ENCODE measurements at places on chromosomes 1 and 21.

- no peak for DNase-seq
Observed at GRCh38 chr1:244369256-244370057, 82.3 kb downstream of the ADSS2 start.

- DNase-seq: no peak
Observed at GRCh38 chr1:31792541-31792940, 23.3 kb downstream of the SPOCD1 start.

DNA sequence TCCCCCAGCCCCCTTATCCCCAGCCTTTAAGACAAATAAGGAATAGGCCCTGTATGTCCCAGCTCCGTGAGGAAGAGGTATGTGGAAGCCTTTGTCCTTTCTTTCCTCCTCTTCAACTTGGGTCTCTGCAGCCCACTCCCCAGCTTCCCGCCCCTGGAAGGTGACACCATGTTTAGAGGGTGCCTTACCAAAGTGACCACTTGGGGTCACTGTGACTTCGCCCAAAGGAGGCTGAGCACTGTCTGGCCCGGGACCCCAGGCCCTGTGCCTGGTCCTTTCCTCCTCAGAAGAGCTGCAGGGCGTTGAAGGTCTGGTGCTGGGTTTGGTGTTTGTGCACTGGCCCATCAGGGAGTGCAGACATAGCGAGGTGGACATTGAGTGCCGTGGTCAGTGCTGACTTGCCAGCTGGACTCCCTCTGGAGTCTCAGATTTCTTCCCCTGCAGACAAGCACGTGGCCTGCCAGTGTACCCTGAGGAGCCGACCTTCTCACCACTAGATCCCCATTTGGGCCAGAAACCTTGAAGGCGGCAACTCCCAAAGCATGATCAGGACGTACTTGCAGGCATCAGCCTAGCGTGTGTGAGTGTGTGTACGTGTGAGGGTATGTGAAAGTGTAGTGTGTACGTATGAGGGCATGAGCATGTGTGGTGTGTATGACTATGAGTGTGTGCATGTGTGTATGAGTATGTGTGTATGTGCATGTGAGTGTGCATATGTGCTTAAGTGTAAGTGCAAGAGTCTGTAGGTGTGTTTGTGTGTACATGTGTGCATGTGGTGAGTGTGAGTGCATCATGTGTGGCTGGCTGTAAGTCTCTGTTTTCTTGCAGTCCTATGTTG lies 181.4 kb upstream of the KIAA0040 start:
- DNase-seq: peak; percentile 42

GRCh38 chr1:100979631-100980030 lies 46.0 kb downstream of the DPH5 start:
- no peak for DNase-seq

GRCh38 chr21:40294345-40294744 lies 427.1 kb downstream of the PCP4 start:
- no peak for DNase-seq

- no peak for DNase-seq
Observed at GRCh38 chr1:18927082-18927653, 24.8 kb upstream of the ALDH4A1 start.

- no peak for DNase-seq
Observed at GRCh38 chr1:97893844-97894243, 27.0 kb downstream of the DPYD start.

GRCh38 chr1:30149226-30149625 lies 574.2 kb downstream of the MATN1 start:
- DNase-seq: no peak

DNA sequence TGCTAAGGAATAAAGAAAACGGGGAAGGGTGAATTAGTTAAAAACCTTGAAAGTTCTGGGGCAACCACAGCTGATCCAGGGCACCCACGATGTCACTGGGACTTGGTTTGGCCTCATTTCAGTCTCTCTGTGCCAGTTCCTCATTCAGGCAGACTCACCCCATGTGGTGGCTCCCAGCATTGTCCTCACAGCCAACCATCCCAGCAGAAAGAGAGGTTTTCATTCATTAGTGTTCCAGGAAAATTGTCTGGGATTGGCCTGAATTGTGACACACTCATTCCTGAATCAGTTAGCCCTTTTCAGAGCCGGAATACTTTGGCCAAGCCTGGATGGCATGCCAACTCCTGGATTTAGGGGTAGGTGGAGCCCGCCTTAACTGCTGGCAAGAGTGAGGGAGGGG lies 367.7 kb downstream of the PRDM2 start:
- DNase-seq: no peak

- DNase-seq: no peak
Observed at GRCh38 chr1:11413986-11414391, 65.0 kb upstream of the DISP3 start.

DNA sequence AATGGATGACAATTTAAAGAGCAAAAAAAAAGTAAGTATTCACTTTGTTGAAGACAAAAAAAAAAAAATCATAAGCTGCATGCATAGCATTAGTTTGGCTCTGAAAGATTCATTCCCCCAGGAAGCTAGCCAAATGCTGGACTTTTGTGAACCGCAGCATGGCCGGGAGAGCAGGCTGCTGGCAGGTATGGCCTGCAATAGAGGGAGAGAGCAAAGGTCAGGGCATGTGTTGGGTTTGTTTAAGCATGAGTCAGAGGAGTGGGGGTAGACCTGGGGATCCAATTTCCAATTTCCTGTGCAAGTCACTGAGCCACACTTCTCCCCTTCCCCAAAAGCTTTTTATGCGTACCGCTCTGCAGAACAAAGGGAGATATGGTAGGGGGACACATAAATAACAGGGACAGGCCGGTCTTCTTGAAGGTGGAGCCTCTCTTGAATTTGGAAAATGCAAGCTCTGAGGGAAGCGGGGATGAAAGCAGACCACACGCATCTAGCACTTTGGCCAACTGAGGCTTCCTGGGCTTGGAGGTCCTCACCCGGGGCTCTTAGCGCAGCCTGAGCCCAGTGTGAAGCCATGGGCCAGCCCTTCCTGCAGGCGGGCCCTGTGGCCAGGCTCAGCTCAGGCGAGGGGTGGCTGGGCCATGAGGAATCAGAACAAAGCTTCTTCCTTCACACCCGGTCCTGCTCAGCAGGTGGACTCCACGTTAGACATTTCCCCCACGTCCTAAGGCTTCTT lies 171.1 kb downstream of the TOMM20 start:
- DNase-seq: no peak

- DNase-seq: no peak
Observed at GRCh38 chr1:94265011-94265422, 27.6 kb upstream of the ARHGAP29 start.

GRCh38 chr1:151817353-151817730 lies 12.1 kb upstream of the LINGO4 start:
- no peak for DNase-seq

GRCh38 chr21:43608225-43608624 lies 51.1 kb downstream of the HSF2BP start:
- DNase-seq: no peak

DNA sequence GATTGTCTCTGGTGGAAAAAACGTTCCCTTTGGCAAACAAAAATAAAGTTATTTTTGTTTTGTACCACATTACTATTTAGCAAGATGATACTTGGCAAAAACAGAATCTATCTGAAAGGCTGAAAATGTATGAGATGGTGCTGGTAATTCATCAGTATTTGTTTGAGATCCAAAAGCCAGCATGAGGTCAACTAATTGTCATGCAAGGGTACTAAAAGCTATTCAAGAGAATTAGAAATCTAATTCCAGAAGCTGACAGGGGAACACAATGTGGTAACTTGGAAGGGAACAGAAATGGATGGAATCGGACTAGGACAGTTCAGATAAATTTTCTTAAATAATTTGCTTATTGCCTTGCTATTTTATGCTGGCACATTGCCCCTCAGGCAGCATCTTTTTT lies 263.8 kb downstream of the KCNT2 start:
- DNase-seq: no peak

Measured in T47D (cell line).